ENCODE measurements at places on chromosomes 1 and 21.

GRCh38 chr1:205965036-205965884 lies 22.0 kb upstream of the SLC26A9 start:
- peak; percentile 99 for DNase-seq

- DNase-seq, result no peak
Observed at GRCh38 chr1:242432491-242433095, 91.9 kb downstream of the PLD5 start.

GRCh38 chr21:15842565-15842880 lies 112.7 kb downstream of the USP25 start:
- DNase-seq, result no peak

GRCh38 chr1:99551812-99552614 lies 93.9 kb upstream of the PALMD start:
- DNase-seq, result no peak

DNA sequence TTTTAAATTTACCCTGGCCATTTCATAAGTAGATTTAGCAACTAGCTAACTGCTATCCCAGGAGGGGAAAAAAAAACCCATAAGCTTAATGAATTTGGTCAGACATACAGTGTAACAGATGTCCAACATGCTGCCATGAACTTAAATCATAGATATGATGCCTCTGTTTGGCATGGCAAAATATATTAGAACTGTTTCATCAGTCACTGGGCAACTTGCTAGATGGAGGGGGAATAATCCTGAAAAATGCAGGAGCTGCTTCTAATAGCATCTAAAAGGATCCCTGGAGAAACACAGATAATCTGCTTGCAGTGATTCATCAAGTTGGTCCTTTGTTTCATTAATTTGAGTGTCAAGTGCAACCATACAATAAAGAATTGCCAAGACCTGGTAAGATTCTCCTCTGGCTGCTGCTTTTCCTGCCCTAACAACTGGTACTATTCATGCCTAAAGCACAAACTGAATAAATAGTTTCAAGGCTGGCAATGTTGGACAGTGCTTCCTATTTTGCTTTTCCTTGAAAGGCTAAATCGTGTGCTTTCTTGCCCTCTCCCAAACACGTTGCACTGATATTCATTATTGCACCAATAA lies 1.5 kb upstream of the ST6GALNAC5 start:
- no peak for DNase-seq

DNA sequence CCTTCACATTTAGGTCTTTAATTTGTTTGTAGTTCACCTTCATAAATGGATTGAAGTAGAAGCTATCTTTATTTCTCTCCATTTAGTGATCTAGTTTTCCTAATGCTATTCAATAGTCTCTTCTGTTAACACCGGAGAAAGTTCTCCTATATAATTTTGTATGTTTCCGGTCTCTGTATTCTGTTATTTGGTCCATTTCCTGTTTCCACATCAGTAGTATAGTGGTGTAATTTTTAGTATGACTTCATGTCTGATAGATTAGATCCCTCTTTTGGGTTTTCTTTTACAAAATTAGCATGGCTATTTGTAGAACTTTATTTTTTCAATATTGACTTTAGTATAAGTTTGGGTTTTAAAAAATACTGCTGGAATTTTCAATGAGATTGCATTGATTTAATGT lies 41.6 kb upstream of the PKP1 start:
- DNase-seq, result no peak

GRCh38 chr1:17117451-17118265 lies 1.6 kb downstream of the PADI2 start:
- DNase-seq, result peak; percentile 75

DNA sequence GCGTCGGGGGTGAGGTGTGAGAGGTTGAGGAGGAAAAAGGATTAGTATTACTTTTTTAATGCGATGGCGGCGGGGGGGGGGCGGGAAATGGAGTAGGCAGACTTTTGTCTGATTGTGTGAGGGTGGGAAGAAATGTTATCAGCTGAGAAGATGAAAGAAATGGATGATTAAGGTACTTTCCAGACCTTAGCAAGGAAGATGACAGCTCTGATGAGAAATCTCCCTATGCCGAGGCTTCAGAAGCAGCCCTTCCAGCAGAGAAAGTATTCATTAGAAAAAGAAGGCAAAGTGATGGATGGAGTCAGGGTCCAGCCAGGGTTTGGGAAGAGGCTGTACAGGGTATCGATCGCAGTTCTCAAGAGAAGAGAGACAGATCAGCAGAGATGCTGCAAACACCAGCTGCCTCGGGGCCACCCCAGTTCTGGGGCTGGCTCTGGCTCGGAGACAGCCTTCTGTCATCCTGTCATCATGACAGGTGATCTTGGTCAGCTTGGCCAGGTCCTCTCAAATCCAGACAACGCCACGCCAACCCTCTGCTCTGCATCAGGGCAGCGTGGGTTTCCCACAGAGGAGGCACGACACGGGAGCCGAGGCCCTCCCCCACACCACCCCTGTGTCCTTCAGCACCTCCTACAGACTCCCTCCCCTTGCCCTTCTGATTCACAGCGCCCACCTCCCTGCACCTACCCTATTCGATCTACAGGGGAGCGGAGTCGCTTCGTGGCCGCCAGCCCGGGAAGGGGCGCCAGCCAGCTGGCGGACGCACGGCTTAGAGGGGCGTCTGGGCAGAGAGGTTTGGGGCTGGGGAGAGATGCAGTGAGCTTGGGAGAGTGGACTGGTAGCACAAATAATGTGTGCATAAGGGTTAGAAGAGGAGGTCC lies 674 bp upstream of the ATXN7L2 start:
- peak; percentile 67 for DNase-seq

DNA sequence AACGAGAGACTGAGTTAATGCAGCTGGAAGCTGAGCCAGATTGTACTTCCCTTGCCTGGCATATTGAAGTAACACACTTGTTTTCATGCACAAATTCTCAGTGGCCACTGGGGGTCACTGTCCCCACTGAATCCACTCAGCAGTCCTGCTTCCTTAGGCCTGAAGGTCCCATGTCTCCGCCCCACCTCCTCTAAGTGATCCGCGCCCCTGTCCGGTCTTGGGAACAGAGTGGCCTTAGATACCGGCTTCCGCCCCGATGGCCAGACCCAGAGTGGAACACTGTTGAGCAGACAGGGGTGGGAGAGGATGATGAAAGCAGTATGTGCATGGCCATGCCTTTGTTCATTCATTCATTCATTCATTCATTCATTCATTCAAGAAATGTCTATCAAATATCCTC lies 34.8 kb downstream of the CHAF1B start:
- DNase-seq, result peak; percentile 49

- DNase-seq, result no peak
Observed at GRCh38 chr1:162179121-162179520, 109.6 kb downstream of the NOS1AP start.

GRCh38 chr1:147619741-147620140 lies 50.6 kb downstream of the ACP6 start:
- no peak for DNase-seq

DNA sequence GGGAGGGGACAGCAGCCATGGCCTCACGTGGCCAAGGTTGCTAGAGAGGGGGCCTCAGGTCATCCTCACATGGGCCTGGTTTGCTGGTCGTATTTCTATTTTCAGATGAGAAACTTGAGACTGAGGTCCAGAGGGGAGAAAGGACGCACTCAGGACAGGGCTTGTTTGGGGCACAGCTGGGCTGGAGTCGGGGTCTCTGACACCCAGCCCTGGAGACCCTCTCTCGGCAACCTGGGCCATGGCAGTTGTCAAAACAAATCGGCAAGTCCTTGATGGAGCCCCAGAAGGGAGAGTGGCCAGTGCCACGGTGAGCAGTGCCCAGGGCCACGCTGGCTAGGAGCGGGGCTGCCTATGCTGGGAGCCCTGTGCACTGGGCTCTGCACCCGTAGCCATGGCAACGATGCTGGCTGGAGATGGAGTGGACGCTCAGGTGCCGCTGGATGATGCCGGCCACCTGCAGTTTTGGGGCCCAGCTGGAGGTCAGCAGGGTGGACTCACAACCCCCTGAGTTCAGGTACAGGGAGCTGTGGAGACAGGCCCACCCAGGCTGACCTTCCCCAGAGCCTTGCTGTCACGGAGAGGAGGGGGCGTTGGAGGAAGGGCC lies 11.1 kb downstream of the LRRC3 start:
- no peak for DNase-seq

DNA sequence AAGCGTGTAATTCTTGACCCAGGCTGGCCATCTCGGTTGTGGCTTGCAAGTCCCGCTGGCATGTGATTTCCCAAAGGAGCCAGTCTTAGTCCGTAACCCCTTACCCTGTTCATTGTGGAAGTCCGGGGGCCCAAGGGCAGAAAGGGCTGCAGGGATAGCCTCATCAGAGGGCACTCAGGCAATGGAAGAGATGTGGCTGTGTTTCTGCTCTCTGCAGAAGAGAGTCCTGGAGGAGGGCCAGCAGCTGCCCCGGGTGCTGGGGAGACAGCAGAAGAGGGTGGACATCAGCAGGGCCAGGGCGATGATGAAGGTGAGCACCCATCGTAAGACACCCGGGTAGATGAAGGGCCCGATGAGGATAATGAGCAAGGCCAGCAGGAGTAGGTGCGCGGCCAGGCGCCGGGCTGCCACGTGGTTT lies 830 bp downstream of the RNF186 start:
- DNase-seq, result no peak

- DNase-seq, result no peak
Observed at GRCh38 chr1:162649583-162649982, 17.3 kb downstream of the DDR2 start.

- DNase-seq, result no peak
Observed at GRCh38 chr1:12501661-12502060, 116.3 kb downstream of the DHRS3 start.

DNA sequence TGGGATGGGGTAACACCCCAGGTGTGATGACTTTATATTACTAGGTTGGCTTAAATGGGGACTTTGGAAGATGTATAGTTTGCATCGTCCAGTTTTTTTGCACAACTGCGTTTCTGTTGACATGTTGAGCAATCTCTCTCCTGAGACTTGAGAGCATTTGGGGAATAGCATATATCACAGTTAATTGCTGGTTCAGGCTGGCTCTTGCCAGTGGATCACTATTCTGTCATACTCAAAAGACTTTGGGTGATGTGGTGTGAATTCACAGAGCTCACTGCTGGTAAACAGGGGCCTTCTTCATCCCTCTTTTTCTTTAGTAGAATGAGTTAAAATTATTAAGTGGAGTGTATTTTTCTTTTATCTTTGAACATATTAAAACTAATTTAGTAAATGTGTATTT lies 44.3 kb downstream of the LHX9 start:
- DNase-seq, result no peak

DNA sequence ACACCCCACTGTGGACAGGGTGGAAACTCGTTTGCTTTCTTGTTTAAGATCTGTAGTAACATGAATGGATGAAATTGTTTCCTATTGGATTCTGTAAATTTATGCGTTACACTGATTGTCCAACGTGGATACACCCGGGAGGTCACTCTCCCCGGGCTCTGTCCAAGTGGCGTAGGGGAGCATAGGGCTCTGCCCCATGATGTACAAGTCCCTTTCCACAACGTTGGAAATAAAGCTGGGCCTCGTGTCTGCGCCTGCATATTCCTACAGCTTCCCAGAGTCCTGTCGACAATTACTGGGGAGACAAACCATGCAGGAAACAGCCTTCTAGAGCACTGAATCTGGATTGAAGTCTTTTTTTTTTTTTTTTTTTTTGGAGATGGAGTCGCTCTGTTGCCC lies 1.4 kb downstream of the RCC1 start:
- DNase-seq, result no peak

Measured in NCI-H345 (cell line).